T-helper 17 cell (primary cell): ENCODE measurements at places on chromosomes 4 and X. TPM values are rescaled to one million over a fixed set of nuclear protein-coding genes. Genes with fewer than 3 reads are reported as not detected.

LYAR gene
- 14.6 TPM for total RNA-seq

SPINK2 gene
- 0.77 TPM for total RNA-seq

TLR10 gene
- 1.1 TPM for total RNA-seq

PNMA6A gene
- 0.20 TPM for total RNA-seq

USP17L25 gene
- not detected for total RNA-seq

MAGEB1 gene
- total RNA-seq: not detected

FGF5 gene
- 0.05 TPM for total RNA-seq

IL1RAPL2 gene
- not detected for total RNA-seq

CLCN4 gene
- 3.3 TPM for total RNA-seq

ZCCHC18 gene
- total RNA-seq: 4.0 TPM

TEX13C gene
- total RNA-seq: not detected

DMP1 gene
- total RNA-seq: not detected

FRMPD3 gene
- total RNA-seq: 0.17 TPM

SLC10A4 gene
- not detected for total RNA-seq

XAGE1A gene
- not detected for total RNA-seq

DGKK gene
- total RNA-seq: not detected

RADX gene
- 13.2 TPM for total RNA-seq

RAB9B gene
- total RNA-seq: 0.25 TPM

TBX22 gene
- not detected for total RNA-seq

CT45A5 gene
- total RNA-seq: not detected

MEPE gene
- total RNA-seq: not detected

CT47B1 gene
- not detected for total RNA-seq

KLKB1 gene
- total RNA-seq: 1.5 TPM

NOX1 gene
- total RNA-seq: not detected

PRKG2 gene
- 0.10 TPM for total RNA-seq

ARX gene
- total RNA-seq: not detected

PTTG2 gene
- 1.5 TPM for total RNA-seq

CITED1 gene
- total RNA-seq: not detected

L1CAM gene
- 3.9 TPM for total RNA-seq

VCX gene
- not detected for total RNA-seq

NSG1 gene
- total RNA-seq: 50.9 TPM

FHDC1 gene
- 0.10 TPM for total RNA-seq

OR13H1 gene
- total RNA-seq: not detected

TRO gene
- 0.39 TPM for total RNA-seq

GPR82 gene
- not detected for total RNA-seq

COL4A6 gene
- not detected for total RNA-seq

SLC2A9 gene
- total RNA-seq: 1.7 TPM

DDX53 gene
- total RNA-seq: not detected

SERTM2 gene
- not detected for total RNA-seq

NKX1-1 gene
- not detected for total RNA-seq

FRG2 gene
- not detected for total RNA-seq

GABRQ gene
- total RNA-seq: not detected

POU3F4 gene
- not detected for total RNA-seq

C4orf17 gene
- not detected for total RNA-seq

MAGEC3 gene
- total RNA-seq: not detected

ITIH6 gene
- not detected for total RNA-seq

SLC34A2 gene
- total RNA-seq: not detected

TLR2 gene
- total RNA-seq: 7.3 TPM
